Epithelial cell of proximal tubule (primary cell): ENCODE measurements at places on chromosomes 13 and 19. TPM values are rescaled to one million over a fixed set of nuclear protein-coding genes. Genes with fewer than 3 reads are reported as not detected.

KIRREL2 gene
- total RNA-seq: not detected in 2 replicates

SHISA7 gene
- total RNA-seq: 0.17 TPM in 1 of 2 replicates, not detected in the other

- no peak for DNase-seq
These were observed 20.2 kb upstream of the PNMA8B start for GRCh38 chr19:46515879-46516350.

- DNase-seq: no peak
These were observed 713.0 kb upstream of the PCDH9 start for GRCh38 chr13:67943116-67943515.

DNA sequence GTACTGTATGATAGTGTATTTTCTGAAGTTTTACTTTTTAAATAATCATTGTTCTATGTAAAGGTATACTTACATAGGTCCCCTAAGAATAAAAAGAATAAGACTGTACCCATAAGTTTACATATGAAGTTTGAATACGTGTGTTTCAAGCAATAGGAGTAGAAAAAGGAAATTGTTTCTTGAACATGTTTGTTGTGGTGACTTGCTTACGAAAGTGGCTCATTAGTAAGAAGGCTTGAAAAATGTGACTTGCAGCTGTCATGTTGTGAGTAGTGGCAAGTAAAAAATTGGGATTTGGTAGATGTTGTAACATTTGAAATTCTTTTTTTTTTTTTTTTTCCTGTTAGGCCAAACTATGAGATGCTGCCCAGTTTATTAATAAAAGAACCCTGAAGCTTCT, 203.3 kb downstream of the LMO7 start:
- DNase-seq: no peak

- DNase-seq: no peak
These were observed 26.8 kb downstream of the RASA3 start for GRCh38 chr13:114105521-114106225.

- no peak for DNase-seq
These were observed 3.3 kb upstream of the UQCR11 start for GRCh38 chr19:1608359-1609102.
